ENCODE measurements at places on chromosomes 5 and 9.
A peak's percentile ranks its signal among the peaks of the same experiment; 100 is the strongest.

- no peak for DNase-seq
Measured at GRCh38 chr5:151740958-151741373, 17.5 kb downstream of the ATOX1 start.

DNA sequence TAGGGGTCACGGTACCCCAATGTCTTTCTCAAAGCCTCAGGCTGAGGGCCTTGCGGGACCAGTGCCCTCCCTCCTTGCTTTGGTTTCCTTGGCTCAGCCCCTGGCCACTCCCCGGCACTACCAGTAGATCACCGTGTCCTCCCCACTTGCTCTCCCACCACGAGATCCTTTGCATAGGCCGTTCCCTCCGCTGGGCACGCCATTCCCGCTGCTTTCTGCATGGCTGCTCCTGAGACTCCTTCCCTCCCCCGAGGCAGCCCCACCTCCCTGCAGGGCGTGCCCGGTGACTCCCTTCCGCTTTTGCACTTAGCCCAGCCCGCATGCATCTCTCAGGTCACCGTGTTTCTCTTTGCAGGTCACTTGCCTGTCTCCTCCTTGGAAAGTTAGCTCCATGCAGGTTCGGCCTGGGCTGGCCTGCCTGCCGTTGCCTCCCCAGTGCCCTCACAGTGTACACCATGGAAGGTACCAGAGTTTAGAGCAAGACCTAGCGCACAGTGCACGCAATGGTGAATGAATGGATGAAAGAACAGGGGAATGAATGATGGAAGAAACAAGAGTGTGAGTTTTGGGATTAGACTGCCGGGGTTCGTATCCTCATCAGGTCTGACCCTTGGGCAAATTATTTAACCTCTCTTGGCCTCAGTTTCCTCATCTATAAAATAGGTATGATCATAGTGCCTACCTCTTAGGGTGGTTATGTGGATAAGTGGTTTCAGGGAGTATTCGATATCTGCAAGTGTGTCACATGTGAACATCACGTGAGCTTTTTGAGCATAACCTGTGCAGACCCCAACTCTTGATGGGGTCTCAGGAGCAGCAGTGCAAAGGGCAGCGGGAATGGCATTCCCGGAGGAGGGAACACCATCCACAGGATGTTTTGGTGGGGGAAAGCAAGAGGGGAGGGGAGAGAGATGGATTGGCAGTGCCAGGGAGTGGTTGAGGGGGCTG lies 214.3 kb downstream of the C9orf50 start:
- DNase-seq = no peak

DNA sequence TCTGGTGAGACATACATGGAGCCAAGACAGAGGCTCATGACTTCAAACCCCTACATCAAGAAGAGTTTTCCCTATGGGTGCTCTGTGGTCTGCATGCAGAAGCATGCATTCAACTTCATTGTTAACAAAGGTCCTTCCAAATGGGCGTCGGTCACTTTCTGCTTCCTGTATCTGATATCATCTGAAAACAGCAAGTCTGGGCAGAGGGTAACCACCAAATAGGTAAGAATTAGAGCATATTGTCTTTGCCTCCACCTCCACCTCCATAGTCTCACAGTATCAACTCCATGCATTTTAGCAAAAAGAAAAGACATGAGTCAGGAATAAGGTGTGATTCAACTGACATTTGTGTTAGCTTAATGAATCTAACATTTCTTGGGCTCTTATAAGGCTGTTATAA lies 462.9 kb downstream of the DMRT2 start:
- DNase-seq = no peak

GRCh38 chr9:112719241-112719691 lies 1.3 kb upstream of the INIP start:
- no peak for DNase-seq

DNA sequence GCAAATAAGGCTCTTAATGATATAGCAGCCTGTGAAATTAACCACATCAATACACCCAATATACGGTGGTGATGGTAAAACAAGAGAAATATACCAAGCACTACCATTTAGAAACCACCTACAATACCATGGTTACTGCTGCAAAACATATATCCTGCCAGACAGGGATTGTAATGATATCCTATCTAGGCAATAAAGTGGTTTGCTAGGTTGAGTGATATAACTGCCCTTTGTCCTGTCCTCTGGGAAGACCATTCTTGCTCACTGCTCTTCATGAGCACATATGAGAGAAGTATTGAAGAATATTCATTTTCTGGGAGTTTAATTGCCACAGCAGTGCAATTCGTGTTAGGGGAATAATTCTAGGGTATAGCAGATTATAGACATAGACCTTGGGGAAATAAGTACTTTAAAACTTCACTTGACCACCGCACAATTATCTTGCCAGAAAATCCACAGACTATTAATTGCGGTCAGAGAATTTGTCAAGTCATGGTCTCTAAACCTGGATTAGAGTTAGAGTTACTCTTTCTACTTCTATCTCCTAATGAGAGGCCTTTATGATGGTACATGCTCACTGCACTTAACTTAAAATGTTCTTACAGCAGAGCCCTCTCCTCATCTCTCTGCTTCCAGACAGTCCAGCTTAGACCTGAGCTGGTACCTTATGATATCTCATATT lies 413.0 kb downstream of the ZNF608 start:
- DNase-seq = no peak

DNA sequence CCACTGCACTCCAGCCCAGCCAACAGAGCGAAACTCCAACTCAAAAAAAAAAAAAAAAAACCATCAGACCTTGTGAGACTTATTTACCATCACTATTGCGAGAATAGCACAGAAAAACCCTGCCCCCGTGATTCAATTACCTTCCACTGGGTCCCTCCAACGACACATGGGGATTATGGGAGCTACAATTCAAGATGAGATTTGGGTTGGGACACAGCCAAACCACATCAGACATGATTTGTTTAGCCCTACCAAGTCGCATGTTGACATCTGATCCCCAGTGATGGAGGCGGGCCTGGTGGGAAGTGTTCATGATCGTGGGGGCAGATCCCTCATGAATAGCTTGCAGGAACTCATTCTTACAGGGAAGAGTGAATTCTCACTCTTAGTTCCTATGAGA lies 26.6 kb downstream of the MYO10 start:
- no peak for DNase-seq

DNA sequence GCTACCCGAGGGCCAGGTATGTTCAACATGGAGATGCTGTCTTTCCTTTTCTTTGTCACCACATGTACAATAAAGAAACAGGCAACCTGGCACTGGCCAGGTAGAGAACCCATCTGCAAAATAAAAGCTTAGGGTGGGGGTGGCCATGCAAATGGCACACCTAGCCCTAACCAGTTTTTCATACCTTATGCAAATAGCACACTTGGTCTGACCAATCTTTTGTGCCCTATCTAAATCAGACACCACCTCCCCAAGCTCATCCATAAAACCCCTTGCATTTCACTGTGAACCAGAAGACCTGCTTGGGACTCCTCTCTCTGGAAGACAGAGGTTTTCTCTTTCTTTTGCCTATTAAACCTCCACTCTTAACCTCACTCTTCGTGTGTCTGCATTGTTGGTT lies 33.9 kb downstream of the JAKMIP2 start:
- DNase-seq = no peak

GRCh38 chr9:121771418-121771817 lies 120.0 kb downstream of the DAB2IP start:
- DNase-seq = peak; percentile 21

GRCh38 chr9:133470427-133470924 lies 8.4 kb downstream of the SLC2A6 start:
- no peak for DNase-seq

DNA sequence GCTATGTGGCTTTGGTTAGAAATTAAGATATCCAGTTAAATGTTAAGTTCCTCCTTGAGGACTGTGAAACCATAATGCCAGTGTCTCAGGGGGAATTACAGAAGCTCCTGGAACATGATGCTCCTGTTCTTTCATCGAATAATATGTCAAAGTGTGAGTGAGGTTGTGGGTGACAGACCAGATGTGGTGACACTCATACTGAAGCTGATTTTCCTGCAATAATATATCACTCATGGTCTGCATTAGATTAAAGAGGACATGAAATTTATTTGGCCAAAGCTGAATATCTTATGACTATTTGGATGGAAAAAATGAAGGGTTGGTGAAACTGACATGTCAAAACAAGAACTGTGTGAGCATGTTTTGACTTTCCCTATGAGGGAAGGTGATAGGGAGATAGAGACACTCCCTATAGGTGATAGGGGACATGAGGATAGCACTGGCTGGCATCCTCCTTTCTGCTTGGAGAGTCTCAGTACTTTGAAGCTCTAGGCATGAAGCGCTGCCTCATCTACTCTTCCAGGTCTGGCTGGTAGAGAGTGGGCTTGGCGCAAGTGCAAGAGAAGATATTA lies 173.5 kb downstream of the ARHGEF28 start:
- no peak for DNase-seq

- DNase-seq = no peak
Measured at GRCh38 chr5:54912021-54912420, 73.4 kb downstream of the ESM1 start.

DNA sequence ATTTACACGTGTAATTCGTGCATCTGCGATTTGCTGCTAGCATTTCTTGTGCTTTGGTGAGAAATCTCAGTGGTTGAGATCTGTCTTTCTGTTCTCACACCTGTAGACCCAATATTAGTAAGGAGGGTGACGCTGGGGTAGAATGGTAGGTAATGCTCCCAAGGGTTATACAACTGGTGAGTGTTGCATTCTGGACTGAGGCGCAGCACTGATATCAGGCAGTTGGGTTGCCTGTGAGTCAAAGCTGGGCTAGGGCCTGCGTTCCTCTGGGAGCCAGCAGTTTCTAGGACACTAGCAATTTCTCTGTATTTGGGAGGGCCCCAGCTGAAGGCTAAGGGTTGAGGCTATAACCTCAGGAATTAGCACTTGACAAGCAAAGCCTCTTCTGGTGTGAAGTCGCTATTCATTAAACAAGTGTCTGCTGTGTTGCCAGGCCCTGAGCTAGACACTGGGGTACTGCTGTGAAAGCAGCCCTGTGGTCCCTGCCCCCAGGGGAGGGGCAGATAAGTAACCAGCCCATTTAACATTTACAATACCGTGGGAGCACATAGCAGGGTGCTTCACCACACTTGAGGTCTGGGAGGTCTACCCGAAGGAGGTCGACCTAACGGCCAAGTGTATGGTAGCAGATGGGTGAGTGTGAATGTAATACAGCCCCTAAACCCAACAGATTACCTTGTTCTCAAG lies 28.7 kb downstream of the LARP1 start:
- no peak for DNase-seq

DNA sequence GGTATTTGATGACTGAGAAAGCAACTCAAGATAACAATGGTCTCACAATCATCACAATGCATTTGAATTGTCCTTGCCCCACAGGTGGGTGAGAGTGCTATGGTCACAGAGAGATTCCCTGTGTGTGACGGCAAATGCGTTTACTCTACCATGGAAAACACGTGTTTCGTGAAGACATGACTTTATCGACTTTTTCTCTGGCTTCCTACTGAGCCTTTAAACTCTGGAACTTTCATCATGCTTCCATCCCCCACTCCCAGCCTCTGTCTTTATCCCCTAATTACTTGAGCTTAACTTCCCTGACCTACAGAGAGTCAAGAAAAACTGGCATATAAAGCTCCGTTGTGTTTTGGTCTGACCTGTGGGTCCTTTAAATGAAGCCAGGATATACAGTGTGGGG lies 414.1 kb upstream of the CLINT1 start:
- no peak for DNase-seq

- no peak for DNase-seq
Measured at GRCh38 chr9:117828466-117828865, 124.3 kb downstream of the TLR4 start.

DNA sequence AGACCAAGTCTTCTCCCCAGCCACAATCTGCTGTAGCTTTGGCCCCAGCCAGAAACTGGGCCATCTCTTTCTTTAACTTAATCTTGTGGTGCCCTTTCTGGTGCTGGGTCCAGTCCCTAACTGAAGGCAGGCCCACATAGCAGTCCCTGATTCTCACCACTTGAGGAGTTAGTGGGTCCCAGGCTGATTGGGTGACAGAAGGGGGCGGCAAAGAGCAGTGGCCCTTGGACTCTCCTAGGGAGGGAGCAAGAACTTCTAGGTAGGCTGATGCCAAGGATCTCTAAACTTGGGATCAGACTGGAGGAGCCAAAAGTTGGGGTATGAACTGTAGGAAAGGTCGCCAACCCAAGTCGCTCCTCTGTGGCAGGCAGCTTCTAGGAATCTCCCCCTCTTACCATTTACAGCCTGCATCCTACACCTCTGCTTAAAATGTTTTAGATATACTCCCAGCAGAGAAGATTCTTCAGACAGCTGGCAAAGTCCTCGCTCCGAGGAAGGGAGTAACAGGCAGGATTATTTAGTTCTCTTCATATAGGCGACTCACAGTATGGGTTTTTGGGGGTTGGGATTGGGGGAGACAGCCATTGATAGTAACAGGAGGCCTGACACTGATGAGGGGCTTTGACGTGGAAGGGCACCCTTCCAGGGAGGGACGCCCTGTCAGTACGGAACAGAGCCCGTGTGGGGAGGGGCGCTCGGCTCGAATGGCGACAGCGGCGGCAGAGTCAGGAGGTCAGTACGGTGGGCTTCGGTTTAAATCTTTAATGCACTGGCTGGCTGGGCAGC lies 2.0 kb upstream of the CCL27 start:
- peak; percentile 74 for DNase-seq

DNA sequence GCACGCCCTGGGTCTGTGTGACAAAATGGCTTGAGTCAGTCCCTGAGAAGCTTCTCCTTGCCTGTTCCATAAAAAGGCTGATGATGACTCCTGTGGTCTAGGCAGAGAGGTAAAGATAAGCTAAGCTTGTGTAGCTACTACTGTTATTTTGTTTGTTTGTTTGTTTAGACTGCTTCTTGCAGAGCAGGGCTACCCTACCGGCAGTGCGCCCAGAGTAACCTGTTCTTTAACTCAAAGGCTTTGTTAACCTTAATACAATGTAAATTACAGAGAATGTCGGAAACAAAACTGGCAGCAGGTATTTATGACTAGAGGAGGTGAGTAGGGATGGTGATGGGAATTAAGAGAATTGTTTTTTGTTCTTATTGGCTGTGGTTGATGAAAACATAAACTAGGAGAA lies 87.6 kb downstream of the F2RL2 start:
- no peak for DNase-seq

GRCh38 chr5:175282611-175283225 lies 161.3 kb downstream of the DRD1 start:
- no peak for DNase-seq

DNA sequence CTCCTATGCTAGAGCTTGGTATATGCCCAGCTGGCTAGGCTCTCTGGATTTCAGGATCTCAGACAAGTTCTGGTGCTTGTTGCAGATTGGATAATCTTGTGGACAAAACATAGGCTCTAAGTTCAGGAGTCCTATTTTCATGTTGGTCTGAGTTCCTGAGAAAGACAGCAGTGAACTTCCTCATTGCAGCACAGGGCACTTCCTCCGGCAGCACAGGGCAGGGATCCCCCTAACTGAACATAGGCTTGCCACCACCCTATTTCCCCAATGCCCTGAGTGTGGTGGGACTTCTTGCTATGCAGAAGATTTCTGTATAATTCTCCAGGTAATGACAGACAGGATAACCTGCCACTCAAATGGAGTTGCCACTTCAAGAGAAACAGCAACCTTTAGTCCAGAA lies 220.1 kb downstream of the PIK3R1 start:
- no peak for DNase-seq

All from naive thymus-derived CD8-positive, alpha-beta T cell (primary cell).